Activated T-cell treated with anti-CD3 and anti-CD28 coated beads, Interleukin-2, amount 50 U/mL, for 72 hours (primary cell): ENCODE measurements at places on chromosomes 1 and 21.
A peak's percentile ranks its signal among the peaks of the same experiment; 100 is the strongest.

DNA sequence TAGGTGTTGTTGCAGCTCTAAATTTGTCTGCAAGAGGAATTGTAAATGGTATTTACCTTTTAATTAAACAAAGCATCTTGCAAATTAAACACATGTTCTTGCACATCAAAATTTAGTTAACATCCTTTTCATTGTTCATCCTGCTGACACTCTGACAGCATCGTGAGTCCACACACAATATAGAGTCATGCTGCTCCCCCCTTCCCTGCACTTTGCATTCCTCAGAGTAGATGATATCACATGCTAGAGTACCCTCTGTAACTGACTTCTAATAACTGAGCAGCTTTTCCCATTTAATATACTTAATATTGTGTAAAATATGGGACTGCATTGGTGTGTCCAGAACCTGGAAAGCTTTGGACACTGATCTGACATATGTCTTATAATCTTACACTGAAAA lies 138.8 kb upstream of the DPYD start:
- no peak for DNase-seq

GRCh38 chr21:42461881-42462877 lies 33.8 kb downstream of the RSPH1 start:
- DNase-seq = no peak

GRCh38 chr1:23163395-23163794 lies 5.3 kb downstream of the LUZP1 start:
- no peak for DNase-seq

DNA sequence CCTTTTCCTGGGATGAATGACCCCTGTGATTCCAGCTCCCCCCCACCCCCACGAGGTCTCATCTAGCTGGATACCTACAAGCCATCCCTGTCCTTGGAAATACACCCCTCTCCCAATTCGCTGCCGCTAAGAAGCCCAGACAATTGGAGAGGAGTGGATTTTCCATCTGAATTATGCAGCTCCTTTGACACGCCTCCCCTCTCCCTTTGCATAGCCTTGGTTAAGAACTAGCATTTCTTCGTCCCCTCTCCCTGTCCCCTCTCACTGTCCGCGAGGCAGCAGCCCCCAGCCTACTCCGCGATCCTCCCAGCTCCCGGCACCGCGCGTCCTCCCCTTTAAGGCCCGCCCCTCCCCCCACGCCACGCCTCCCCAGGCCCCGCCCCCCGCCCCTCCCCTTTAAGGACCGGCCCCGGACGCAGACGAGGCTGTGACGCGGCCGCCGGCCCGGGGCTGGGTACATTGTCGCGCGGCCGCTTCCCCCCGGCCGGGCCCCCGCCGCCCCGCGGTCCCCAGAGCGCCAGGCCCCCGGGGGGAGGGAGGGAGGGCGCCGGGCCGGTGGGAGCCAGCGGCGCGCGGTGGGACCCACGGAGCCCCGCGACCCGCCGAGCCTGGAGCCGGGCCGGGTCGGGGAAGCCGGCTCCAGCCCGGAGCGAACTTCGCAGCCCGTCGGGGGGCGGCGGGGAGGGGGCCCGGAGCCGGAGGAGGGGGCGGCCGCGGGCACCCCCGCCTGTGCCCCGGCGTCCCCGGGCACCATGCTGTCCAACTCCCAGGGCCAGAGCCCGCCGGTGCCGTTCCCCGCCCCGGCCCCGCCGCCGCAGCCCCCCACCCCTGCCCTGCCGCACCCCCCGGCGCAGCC lies at the start of gene MAPKAPK2:
MAPKAPK2 (plus strand) TSS at position 428 of the 856 bp plus-strand sequence; CDS start at position 753, 325 bp downstream.
- DNase-seq = peak; percentile 79
